ENCODE measurements at places on chromosomes 7 and 10.

- H3K4me3 ChIP-seq = no peak overlapping the region
- H3K27me3 ChIP-seq = no peaks in the 10 kb centered on the region
- no peaks in the 10 kb centered on the region for H3K4me1 ChIP-seq
- DNase-seq = peak; percentile 86
- H3K27ac ChIP-seq = no peak overlapping the region
Observed at GRCh38 chr7:107150375-107151073, 18.3 kb upstream of the HBP1 start.

DNA sequence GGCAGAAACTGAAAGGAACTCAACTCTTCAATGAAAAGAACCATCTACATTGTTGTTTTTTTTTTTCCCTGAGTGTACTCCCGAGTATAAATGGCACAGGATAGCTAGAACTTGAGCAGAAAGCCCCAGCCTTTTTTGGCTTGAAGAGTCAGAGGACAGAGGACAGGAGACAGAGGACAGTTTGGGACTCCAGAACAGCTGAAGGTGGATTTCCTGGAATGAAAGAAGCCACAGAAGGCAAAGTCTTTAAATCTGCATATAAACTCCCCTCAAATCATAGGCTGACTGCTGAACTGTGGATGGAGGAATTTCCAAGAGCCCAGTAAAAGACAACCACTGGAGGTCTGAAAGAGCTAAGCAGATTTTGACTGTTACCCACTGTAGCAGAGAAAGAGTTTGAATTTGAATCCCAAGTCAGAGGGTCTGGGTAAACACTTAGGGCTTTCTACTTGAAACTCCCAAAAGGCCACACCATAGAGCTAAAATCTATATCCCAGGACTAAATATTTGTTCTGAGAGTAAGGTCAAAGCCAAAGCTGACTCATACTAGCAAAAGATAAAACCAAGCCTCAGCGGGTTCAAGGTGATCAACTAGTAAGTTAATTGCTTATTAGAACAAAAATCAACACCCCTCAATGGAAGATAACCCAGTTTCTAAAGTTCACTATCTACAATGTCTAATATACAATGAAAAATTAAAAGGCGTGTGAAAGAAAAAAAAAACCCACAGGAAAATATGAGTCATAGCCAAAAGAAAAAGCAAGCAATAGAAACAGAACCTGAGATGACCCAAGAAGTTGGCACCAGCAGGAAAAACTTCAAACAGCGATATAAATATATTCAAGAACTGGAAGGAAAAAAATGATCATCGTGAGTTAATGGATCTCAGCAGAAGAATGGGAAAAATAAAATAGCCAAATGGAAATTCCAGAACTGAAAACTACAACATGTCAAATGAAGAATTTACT lies 1.8 kb upstream of the OPN1SW start:
- H3K36me3 ChIP-seq = peaks cover 2% of the 10 kb centered on the region
- H3K27ac ChIP-seq = no peak overlapping the region
- no peaks in the 10 kb centered on the region for H3K27me3 ChIP-seq
- DNase-seq = no peak
- H3K4me1 ChIP-seq = no peaks in the 10 kb centered on the region

DNA sequence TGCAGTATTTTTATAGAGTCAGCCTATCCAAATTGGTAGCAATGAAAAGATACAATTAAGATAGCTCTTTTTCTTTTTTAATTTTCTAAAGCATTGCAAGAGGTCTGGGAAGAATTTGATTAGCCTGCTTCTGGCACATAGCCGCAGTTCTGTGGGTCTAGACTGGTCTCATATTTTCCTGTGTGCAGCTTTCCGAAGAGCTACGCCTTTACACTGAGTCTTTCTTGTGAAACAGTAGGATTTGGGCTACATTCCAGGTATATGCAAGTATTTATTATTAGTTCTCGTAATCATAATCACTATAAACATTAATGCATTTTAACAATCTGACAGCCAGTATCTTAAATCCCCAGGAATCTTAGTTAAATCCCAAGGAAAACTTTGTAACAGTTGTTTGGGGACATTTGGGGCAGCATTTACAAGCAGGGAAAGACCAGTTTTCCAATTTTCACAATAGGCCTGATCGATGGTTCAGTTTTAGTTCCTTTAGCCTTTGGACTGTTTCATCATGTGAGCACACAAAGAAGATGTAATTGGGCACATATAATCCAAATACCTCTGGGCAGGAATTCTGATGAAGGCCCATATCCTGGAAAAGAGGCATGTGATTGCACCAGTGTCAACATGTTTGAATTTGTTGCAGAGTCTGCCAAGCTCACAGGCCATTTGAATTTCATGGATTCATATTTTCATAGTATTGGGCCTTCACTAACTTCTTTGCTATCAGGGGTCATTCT lies 287.3 kb downstream of the INHBA start:
- no peaks in the 10 kb centered on the region for H3K4me1 ChIP-seq
- H3K27ac ChIP-seq = no peak overlapping the region
- no peaks in the 10 kb centered on the region for H3K36me3 ChIP-seq
- DNase-seq = no peak
- H3K4me3 ChIP-seq = no peak overlapping the region

DNA sequence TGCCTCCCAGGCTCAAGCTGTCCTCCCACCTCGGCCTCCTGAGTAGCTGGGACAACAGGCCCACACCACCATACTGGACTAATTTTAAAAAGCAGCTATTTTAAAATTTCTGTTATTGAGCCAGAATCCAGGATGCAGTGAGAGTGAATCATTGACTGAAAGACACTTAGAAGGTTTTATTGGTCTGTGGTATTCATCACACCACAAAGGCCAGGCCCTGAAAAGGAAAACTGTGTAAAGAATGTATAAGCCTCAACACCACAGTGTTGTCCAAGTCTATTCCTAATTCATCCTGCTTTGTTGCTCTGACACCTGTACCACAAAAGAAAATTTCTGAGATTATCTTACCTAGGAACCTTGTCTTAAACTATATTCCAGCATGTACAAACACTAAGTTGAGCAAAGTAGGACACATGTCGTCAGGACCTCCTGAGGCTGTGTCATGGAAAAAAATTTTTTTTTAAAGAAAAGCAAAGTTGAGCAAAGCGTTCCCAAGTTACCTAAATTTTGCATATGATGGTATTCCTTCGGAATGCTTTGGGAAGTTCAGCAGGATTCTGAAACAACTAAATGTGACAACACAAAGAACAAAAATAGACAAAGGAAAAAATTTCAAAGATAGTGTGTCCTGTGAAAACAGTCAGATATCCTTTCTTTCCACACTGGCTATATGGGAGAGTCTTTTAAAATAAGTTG lies 129.6 kb upstream of the MKLN1 start:
- H3K36me3 ChIP-seq = no peaks in the 10 kb centered on the region
- DNase-seq = no peak
- H3K4me1 ChIP-seq = no peaks in the 10 kb centered on the region
- no peaks in the 10 kb centered on the region for H3K27me3 ChIP-seq
- H3K27ac ChIP-seq = no peak overlapping the region

DNA sequence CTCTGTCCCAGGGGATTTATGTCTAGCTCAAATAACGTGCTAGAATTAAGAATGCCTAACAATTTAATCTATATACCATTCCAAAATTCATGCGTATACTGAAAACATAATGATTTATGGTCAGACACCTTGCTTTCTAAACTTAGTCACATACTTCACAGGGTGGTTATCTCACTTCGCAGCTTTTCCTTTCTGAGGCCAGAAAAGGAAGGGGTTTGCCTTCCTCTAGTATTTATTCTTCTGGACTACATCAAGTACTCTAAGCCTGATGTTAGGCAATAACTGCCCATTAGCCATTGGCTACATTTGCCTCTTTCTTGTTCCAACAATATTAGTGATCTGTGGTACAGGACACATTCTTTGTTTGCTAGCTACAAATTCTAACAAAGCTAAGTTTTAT lies 72.6 kb upstream of the FHIP2A start:
- no peaks in the 10 kb centered on the region for H3K4me1 ChIP-seq
- H3K27me3 ChIP-seq = peaks cover 5% of the 10 kb centered on the region
- no peaks in the 10 kb centered on the region for H3K36me3 ChIP-seq

- H3K36me3 ChIP-seq = no peaks in the 10 kb centered on the region
- no peak overlapping the region for H3K27ac ChIP-seq
- no peak for DNase-seq
- peaks cover 5% of the 10 kb centered on the region for H3K4me1 ChIP-seq
- H3K27me3 ChIP-seq = no peaks in the 10 kb centered on the region
Observed at GRCh38 chr10:99850767-99851340, 68.4 kb downstream of the ABCC2 start.

- H3K36me3 ChIP-seq = no peaks in the 10 kb centered on the region
- no peaks in the 10 kb centered on the region for H3K27me3 ChIP-seq
- no peak overlapping the region for H3K27ac ChIP-seq
- no peaks in the 10 kb centered on the region for H3K4me1 ChIP-seq
Observed at GRCh38 chr7:132234711-132235110, 341.6 kb downstream of the PLXNA4 start.

- no peak for DNase-seq
- H3K4me1 ChIP-seq = no peaks in the 10 kb centered on the region
- no peak overlapping the region for H3K27ac ChIP-seq
- no peak overlapping the region for H3K4me3 ChIP-seq
- no peaks in the 10 kb centered on the region for H3K36me3 ChIP-seq
- no peaks in the 10 kb centered on the region for H3K27me3 ChIP-seq
Observed at GRCh38 chr7:74324531-74325209, 35.5 kb downstream of the CLIP2 start.

- H3K27ac ChIP-seq = no peak overlapping the region
- H3K4me3 ChIP-seq = no peak overlapping the region
- DNase-seq = no peak
- H3K27me3 ChIP-seq = no peaks in the 10 kb centered on the region
Observed at GRCh38 chr7:116187400-116187799, 22.9 kb upstream of the TES start.

DNA sequence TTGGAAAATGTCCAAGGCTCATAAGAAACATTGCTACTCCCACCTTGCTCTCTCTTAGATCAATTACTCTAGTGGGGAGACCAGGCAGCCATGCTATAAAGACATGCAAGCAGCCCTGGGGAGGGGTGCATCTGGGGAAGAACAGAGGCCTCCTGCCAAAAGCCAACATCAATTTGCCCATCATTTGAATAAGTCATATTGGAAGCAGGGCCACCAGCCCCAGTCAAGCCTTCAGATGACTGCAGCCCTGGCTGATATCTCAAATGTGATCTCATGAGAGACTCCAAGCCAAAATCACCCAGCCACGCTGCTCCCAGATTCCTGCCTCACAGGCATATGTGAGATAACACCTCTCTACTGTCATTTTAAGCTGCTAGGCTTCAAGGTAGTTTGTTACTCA lies 157.5 kb upstream of the PDE1C start:
- no peak overlapping the region for H3K27ac ChIP-seq
- no peak overlapping the region for H3K4me3 ChIP-seq
- no peaks in the 10 kb centered on the region for H3K4me1 ChIP-seq
- no peaks in the 10 kb centered on the region for H3K36me3 ChIP-seq
- no peaks in the 10 kb centered on the region for H3K27me3 ChIP-seq
- DNase-seq = no peak

- H3K4me1 ChIP-seq = peaks cover 8% of the 10 kb centered on the region
- no peak overlapping the region for H3K4me3 ChIP-seq
- no peaks in the 10 kb centered on the region for H3K36me3 ChIP-seq
- H3K27me3 ChIP-seq = peaks cover 3% of the 10 kb centered on the region
- peak; percentile 23 for DNase-seq
Observed at GRCh38 chr7:156903232-156903909, 10.4 kb upstream of the LMBR1 start.

DNA sequence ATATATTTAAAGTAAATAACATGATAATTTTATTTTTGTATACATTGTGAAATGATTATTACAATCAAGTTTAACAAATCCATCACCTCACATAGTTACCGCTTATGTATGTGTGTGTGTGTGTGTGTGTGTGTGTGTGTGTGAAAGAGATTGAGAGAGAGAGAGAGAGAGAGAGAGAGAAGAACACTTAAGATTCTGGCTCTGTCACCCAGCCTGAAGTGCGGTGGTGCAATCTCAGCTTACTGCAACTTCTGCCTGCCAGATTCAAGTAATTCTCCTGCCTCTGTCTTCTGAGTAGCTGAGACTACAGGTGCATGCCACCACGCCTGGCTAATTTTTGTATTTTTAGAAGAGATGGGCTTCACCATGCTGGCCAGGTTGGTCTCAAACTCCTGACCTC lies 17.8 kb downstream of the LYZL1 start:
- no peak overlapping the region for H3K4me3 ChIP-seq
- H3K4me1 ChIP-seq = no peaks in the 10 kb centered on the region
- H3K27me3 ChIP-seq = peaks cover 10% of the 10 kb centered on the region
- no peak for DNase-seq

DNA sequence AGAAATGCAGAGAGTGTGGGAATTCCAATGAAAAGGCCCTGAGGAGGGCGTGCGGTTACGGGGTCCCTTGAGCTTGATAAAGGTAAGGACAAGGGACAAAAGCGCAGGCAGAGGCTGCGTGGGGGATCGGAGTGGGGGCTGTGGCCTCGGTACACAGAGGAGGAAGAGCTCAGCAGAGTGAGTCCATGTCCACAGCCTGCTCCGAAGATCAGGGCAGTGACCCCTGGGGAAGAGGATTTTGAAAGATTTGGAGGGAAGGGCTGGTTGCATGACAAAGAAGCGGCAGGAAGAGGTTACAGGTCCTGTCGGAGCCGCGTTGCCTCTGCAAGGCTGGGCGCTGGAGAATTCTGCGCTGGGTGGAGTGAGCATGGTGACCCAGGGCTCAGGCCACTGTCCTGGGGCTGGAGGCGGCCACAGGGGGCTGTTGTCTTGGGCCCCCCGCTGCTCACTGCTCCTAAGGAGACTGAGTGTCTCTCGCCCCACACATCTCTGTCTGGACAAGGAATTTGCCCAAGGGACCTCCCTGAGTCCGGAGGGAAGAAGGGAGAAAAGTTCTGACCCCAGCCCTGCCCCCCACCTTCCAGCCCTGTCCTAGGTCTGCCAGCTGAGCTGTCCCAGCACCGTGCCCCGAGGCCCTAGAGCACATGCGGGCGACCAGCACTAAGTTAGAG lies 69.8 kb upstream of the INSIG1 start:
- no peak overlapping the region for H3K27ac ChIP-seq
- DNase-seq = no peak
- no peak overlapping the region for H3K4me3 ChIP-seq
- H3K36me3 ChIP-seq = no peaks in the 10 kb centered on the region
- no peaks in the 10 kb centered on the region for H3K27me3 ChIP-seq
- H3K4me1 ChIP-seq = no peaks in the 10 kb centered on the region

- no peak overlapping the region for H3K27ac ChIP-seq
- no peaks in the 10 kb centered on the region for H3K4me1 ChIP-seq
- DNase-seq = no peak
- H3K4me3 ChIP-seq = no peak overlapping the region
Observed at GRCh38 chr7:91367812-91368578, 103.8 kb downstream of the FZD1 start.

GRCh38 chr7:22612776-22613175 lies 112.8 kb upstream of the STEAP1B start:
- no peaks in the 10 kb centered on the region for H3K36me3 ChIP-seq
- no peak overlapping the region for H3K4me3 ChIP-seq
- DNase-seq = no peak
- H3K27me3 ChIP-seq = peaks cover 7% of the 10 kb centered on the region
- no peaks in the 10 kb centered on the region for H3K4me1 ChIP-seq
- H3K27ac ChIP-seq = no peak overlapping the region

DNA sequence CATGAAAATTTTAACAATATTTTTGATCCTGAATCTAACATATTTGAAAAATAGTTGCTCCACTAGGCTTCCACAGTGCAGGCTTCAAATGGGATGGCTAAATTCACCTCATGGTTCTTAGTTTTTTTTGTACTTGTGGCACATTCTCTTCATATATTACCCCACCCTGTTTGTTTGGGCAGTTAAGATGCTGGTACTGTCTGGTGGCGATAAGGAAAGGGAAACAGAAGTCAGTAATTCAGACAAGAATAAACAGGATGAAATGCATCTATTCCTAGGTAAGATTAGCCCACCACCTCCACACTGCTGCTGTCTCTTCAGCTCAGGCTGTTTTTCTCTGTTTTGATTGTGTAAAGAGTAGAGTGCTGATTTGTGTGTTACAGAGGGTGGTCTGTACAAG lies 44.2 kb downstream of the GLRX3 start:
- DNase-seq = no peak
- H3K4me3 ChIP-seq = no peak overlapping the region
- H3K36me3 ChIP-seq = peaks cover 46% of the 10 kb centered on the region
- H3K27me3 ChIP-seq = no peaks in the 10 kb centered on the region
- H3K27ac ChIP-seq = no peak overlapping the region
- H3K4me1 ChIP-seq = no peaks in the 10 kb centered on the region

All from CD4-positive, alpha-beta T cell (primary cell).